GM12892 (cell line): ENCODE measurements at places on chromosomes 16 and 17.

DNA sequence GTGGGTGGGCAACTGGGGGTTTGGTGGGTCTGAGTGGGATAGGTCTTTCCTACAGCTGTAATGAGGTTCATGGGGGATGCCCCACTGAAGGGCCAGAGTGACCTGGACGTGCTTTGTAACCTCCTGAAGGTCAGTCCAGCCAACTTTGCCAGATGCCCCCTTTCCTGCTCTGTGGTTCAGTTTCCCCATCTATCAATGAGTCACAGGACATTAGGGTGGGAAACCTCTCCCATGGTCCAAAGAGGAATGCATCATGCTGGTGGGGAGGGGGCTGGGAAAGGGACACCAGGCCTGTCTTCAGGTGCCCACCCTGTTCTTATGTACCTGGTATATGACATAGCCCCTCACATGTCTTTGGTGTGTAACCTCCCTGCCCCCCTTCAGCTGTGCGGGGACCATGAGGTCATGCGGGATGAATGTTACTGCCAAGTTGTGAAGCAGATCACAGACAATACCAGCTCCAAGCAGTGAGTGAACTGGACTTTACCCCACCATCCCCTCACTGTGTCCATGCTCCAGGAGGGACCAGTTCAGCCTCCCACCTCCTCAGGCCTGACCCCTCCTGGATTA, 24.0 kb upstream of the ALKBH5 start:
- no peak for DNase-seq

- no peak for DNase-seq
Observed at GRCh38 chr17:33260638-33261037, 32.5 kb downstream of the ASIC2 start.

- DNase-seq: no peak
Observed at GRCh38 chr16:86611525-86611855, 33.1 kb downstream of the FOXL1 start.

DNA sequence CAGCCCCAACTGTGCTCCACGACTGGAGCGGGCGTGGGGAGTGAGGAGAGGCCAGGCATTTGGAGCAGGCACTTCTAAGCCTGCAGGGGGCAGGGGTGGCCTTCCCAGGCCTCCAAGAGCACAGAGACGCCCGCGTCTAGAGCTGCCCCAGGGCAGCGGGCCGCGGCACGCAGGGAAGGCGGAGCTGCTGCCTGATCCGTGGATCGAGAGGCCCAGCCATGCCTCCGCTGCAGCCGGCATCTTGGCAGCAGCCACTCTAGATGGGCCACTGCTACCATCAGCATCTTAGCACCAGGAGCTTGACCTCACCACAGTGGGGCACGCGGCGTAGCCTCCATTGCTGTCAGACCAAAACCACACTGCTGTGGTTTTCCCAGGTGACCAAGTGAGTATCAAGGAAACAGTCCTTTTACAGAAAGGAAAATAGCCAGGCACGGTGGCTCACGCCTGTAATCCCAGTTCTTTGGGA, 20.4 kb upstream of the WDR45B start:
- DNase-seq: peak; percentile 70

GRCh38 chr16:73172973-73173709, 125.2 kb upstream of the ZFHX3 start:
- no peak for DNase-seq

DNA sequence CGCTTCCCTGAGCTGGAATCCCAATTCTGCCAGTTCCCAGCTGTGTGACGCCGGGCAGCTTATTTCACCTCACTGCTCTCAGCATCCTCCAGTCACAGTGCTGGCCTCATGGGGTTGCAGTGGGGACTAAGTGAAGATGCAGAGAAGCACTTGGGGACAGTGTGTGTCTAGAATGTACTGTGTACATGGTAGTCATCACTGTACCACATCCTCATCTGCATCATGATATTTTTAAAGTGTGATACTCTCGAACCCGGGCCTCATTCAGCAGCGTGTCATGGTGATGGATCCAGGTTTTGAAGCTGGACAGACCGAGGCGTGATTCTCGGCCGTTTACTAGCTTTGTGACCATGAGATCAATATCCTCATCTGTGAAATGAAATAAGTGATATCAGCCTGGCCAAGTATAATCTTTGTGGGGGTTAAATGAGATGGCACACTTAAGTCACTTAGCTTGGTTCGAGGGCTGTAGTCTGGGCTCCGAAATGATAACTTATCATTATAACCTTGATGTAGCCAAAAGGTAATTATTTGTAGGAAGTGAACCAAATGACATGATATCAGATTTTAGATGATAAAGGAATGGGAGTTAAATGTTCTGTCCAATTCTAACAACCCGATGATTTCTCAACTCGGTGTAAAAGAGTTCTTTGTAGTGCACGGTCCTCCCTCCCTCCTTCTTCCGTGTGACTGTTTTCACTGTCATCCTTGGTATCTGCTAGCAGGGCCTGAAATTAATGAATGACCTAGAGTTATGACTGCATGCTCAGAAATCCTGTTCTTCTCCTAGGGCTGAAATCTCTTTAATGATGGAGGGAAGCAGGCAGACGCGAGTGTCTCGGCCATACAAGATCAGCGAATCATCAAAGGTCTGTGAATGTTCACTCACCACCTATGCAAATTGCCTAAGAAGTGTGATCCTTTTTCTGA, 2.0 kb downstream of the KLHL36 start:
- DNase-seq: no peak

- DNase-seq: no peak
Observed at GRCh38 chr16:84692451-84693214, 7.2 kb upstream of the USP10 start.

GRCh38 chr16:83238949-83239691, 568.7 kb upstream of the HSBP1 start:
- DNase-seq: no peak

DNA sequence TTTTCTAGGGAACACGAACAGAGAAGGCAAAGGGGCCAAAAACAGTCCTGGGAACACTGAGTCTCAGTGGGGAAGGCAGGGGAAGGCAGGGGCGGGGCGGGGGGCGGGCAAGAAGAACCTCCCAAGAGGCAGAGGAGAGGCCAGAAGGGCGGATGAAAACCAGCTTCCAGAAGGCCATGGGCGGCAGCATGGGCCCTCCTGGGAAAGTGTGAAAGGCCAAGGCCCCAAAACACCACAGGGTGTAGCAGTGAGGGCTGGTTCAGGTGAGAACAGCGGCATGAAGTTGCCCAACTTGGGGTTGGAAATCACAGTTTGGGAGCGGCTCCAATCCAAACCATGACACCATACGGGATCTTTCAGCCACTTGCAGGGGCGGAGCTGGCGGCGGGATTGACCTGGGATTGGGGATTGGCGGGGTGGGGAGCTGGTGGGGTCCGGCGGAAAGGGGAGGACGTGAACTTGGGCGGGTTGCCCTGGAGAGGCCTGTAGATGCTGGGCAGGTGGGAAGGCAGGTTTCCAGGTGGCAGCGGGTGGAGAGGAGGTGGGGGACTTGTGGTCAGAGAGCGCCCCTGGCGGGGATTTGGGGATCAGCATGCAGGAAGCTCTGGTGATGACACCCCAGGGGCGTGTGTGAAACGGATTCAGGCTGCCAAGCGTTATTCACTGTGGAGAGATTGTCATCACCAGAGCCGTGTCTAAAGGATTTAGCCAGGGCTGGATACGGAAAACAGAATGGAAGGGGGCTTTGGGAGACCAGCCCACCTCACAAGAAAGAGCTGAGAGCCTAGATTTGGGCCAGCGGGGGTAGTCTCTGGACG, 80.9 kb downstream of the ARHGAP23 start:
- DNase-seq: peak; percentile 90

DNA sequence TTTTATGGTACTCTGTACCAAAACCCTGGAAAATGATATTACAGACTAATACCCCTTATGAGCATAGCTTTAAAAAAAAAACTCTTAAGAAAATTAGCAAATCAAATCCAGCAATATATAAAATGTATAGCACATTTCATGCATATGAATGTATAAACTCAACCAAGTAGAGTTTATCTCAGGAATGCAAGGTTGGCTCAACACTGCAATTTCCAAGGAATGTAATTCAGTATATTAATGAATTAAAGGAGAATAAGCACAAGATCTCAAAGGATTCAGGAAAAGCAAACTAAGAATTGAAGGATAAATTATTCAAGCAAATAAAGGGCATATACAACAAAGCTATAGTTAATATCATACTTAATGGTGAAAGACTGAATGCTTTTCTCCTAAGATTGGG, 61.9 kb upstream of the RPL38 start:
- DNase-seq: no peak

- DNase-seq: no peak
Observed at GRCh38 chr16:89170346-89171215, 967 bp upstream of the CDH15 start.

- DNase-seq: no peak
Observed at GRCh38 chr17:60563743-60564142, 36.2 kb upstream of the PPM1D start.

DNA sequence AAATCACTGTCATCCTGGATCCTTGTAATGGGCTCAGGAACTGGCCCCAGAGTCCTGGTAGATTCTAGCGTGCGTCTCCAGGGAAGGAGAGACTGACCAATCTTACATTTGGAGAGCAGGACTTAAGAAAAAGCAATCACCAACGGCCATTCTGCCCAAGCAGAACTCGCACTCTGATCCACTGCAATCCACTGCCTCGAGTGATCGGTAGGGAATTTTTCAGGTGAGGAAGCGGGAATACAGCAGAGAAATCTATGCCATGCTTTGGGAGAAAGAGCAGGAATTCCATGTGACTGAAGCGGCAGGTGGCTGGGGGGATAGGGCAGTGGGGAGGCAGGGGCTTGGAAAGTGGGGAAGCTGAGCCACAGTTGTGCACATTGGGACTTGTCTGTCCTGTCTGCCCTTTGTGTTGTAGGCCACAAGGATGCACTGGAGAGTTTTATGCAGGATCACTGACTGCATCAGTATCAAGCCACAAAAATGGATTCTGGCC, 143.9 kb upstream of the HS3ST2 start:
- DNase-seq: no peak

DNA sequence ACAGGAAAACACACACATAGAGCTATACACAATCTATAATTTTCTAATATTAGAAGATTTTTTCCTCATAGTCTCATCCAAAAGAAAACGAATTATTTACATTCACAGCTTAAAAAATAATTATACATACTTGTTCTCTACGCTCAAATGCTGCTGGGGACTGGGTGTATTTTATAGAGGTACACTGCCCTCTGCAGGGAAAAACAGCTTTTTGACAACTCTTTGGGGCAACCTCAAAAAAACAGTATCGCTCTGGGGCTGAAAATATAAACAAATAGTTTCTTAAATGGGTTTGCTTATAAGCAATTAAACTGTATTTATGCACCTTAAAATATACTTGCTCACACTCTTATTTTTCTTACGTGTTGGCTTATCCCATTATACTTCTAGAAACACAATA, 261.8 kb upstream of the PSMD7 start:
- DNase-seq: no peak

DNA sequence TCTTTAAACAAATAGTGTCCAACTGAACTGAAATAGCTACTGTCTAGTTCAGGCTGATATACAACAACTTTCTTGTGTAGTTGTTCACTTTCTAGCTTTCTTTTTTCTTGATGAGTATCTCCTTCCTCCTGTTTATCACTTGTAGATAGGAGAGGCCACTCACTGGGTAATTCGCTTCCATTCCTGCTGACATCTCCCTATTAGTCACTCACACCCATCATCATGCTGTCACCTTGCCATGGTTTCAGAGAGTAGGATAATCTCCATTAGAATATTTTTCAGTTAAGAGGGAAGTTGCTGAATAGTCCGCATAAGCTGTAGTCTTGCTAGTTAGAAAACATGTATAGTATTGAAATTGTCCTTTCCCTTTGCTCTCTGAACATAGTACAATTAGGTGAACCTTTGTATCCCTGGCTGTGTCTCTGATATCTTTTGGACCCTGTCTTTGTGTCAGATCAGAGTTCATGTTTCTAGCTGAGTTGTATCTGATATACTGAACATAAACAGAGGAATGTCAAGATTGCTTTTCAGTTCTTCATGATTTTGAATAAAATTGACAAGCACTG, 64.4 kb upstream of the RASL10B start:
- no peak for DNase-seq

DNA sequence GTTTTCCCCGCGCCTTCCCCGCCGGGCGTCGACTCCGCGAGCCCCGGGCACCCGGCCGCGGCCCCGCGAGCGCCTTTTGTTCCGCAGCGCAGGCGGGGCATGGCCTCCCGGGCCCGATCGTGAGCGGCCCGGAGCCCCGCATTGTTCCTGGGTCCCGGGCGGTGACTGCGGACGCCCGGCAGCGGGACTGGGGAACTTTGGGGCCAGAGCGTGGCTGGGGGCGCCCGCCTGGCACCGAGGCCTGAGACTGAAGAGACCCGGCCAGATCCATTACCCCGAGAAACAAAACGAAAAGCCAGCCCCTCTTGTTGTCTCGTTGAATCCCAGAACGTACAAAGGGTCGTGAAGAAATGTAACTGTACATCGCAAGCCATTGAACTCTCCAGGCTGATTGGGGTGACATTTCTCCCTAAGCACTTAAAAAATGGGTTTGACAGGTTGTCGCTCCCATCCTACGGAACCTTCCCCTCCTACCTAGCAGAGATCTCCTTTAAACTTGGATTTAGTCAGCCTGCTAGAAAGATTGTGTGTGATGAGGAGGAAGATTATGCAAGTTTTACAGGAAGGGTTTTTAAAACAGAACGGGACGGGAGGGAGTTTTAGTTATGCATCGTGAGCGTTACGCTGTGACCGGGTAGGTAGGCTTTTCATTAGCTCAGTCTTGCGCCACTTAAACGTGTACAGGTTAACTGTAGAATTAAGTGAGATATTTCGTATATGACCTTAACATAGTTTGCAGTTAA, 825 bp downstream of the METTL9 start:
- no peak for DNase-seq

DNA sequence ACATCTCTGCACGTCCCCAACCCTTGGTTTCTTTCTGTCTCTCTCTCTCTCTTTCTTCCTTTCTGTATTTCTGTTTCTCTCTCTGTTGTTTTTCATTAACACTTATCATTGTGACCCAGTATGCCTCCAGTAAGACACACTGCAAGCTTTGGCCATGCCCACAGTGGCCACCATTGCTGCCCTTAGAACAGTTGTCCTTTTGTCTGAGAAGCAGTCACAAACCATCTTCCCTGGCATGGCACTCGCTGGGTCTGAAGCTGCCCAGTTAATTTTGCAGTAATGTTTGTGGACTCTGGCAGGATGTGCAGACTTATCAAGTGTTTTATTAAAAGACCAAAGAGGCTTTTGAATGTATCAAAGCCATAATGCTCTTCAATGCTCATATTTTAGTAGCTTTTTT, 146.9 kb downstream of the MSI2 start:
- DNase-seq: no peak

GRCh38 chr16:35142147-35142808, 1682.9 kb downstream of the TP53TG3F start:
- DNase-seq: no peak
